CD4-positive, alpha-beta T cell (primary cell): ENCODE measurements at places on chromosomes 4 and X.

- H3K27me3 ChIP-seq = no peaks in the 10 kb centered on the region
- H3K4me1 ChIP-seq = no peaks in the 10 kb centered on the region
- no peak overlapping the region for H3K4me3 ChIP-seq
- no peaks in the 10 kb centered on the region for H3K36me3 ChIP-seq
- no peak overlapping the region for H3K27ac ChIP-seq
Observed at GRCh38 chrX:82224961-82225360, 1023.1 kb downstream of the SH3BGRL start.

DNA sequence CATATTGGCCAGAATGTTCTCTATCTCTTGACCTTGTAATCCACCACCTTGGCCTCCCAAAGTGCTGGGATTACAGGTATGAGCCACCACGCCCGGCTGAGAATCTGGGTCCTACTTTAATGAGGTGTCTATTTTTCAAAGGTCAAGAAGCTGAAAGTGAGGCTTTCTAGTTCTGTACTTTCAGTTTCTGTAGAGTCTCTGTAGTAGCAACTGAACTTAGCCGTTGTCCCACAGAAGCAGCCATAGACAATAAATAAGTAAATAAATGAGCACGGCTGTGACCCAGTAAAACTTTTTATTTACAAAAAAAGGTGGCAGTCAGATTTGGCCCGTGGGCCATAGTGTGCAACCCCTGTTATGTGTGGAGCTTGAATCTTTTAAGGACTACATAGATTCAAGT lies 92.0 kb downstream of the FNIP2 start:
- no peaks in the 10 kb centered on the region for H3K4me1 ChIP-seq
- H3K27me3 ChIP-seq = no peaks in the 10 kb centered on the region
- no peak overlapping the region for H3K4me3 ChIP-seq
- DNase-seq = no peak
- no peak overlapping the region for H3K27ac ChIP-seq

GRCh38 chr4:17932041-17932440 lies 89.5 kb downstream of the LCORL start:
- H3K27me3 ChIP-seq = no peaks in the 10 kb centered on the region
- no peak overlapping the region for H3K27ac ChIP-seq
- DNase-seq = no peak
- no peaks in the 10 kb centered on the region for H3K36me3 ChIP-seq

DNA sequence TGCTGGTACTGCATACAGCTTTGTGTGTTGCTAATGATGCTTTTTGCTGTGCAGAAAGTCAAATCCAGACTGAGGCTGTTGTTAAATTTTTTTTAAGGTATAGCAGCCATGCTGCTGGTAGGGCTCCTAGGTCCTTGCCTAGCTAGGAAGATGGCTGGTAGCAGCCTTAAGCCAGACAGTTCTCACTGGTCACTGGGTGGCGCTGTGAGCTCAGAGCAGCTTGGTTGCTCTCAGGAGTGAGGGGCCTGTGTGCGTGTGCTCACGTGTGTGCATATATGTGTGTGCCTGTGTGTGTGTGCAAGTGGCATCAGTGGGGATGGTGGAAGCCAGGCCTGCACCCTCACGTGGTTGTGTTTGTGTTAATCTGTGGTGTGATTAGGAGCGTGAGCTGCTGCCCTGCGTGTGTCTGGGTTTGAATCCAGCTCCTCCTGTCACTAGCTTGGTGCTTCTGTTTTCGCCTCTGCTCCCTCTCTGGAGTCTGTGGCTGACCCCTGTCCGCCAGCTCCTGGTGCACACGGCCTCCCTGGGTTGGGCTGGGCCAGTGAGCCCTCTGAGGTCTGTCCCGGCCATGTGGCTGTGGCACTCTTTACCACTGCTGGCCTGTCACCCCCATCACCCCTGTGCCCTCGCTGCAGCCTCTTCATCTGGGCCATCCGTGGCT lies 46.1 kb downstream of the SORCS2 start:
- H3K27me3 ChIP-seq = no peaks in the 10 kb centered on the region
- no peaks in the 10 kb centered on the region for H3K36me3 ChIP-seq
- no peaks in the 10 kb centered on the region for H3K4me1 ChIP-seq
- no peak for DNase-seq
- H3K4me3 ChIP-seq = no peak overlapping the region

DNA sequence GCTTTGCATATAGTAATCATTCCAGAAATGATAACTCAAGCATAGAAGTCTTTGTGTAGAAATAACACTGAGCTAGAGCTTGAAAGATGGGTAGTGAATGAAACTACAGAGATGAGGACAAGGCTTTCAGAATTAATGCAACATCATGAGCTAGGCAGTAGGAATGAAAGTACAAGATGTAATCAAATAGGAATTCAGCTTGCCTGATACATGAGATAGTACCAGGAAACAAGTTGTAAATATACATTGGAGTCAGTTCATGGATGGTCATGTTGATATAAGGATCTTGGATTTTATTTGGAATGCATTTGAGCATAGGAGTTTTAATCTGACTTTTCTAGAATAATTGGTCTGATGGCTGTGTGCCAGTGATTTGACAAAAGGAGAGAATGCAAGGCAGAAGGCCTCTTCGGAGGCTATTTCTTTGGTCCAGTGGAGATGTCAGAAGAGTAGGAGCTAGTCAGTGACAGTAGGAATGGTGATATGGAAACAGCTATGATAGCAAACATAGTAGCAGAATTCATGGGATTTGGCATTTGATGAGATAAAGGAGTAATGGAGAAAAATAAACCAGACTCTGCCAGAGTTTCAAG lies 206.4 kb upstream of the PACRGL start:
- no peak overlapping the region for H3K27ac ChIP-seq
- DNase-seq = no peak
- no peaks in the 10 kb centered on the region for H3K27me3 ChIP-seq

DNA sequence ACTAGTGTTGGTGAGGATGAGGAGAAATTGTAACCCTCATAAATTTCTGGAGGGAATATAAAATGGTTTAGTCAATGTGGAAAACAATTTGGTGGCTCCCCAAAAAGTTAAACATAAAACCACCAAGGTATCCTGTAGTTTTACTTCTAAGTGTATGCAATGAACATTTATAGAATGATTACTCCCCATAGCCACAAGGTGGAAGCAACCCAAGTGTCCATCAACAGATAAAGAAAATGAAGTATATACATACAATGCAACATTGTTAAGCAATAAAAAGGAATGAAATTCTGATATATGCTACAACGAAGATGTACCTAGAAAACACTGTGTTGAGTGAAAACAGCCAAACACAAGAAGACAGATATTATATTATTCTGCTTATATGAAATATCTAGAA lies 569.1 kb upstream of the GRID2 start:
- H3K4me1 ChIP-seq = no peaks in the 10 kb centered on the region
- H3K27ac ChIP-seq = no peak overlapping the region
- H3K4me3 ChIP-seq = no peak overlapping the region

- H3K36me3 ChIP-seq = no peaks in the 10 kb centered on the region
- DNase-seq = no peak
- no peak overlapping the region for H3K27ac ChIP-seq
- no peaks in the 10 kb centered on the region for H3K27me3 ChIP-seq
- no peak overlapping the region for H3K4me3 ChIP-seq
Observed at GRCh38 chr4:52241916-52242315, 190.8 kb downstream of the SPATA18 start.

DNA sequence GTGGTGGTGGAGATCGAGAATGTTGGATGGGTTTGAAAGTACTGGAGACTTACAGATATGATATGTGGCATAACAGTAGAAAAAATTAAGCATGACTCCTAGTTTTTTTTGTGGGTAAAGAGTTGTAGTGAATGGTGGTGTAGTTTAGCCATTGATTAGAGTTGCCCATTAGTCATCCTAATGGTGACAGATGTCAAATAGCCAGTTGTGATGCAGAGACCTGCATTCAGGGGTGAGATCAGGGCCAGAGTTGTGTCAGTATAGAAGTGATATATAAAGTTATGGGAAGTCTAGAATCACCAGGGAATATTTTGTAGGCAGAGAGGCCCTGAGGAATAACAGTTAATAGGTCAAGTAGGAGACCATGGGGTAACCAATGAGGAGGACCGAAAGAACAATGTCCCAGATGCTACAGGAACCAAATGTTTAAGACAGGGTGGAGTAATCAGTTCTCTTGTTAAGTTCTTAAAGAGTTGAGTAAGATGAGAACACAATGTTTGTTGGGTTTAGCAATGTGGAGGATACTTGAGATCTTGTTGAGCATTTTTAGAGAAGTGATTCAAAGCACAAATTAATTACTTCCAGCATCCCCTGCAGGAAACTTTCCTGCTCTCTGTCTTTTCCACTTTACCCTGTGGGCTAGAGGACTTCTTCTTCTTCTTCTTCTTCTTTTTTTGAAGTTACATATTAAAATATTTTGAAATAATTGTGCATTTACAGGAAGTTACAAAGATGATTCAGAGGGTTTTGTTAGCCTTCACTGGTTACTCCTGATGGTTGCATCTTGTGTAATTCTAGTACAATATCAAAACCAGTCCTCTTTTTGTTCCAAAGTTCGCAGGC lies 13.3 kb downstream of the SGMS2 start:
- no peak overlapping the region for H3K4me3 ChIP-seq
- no peaks in the 10 kb centered on the region for H3K27me3 ChIP-seq
- DNase-seq = no peak
- H3K36me3 ChIP-seq = no peaks in the 10 kb centered on the region

DNA sequence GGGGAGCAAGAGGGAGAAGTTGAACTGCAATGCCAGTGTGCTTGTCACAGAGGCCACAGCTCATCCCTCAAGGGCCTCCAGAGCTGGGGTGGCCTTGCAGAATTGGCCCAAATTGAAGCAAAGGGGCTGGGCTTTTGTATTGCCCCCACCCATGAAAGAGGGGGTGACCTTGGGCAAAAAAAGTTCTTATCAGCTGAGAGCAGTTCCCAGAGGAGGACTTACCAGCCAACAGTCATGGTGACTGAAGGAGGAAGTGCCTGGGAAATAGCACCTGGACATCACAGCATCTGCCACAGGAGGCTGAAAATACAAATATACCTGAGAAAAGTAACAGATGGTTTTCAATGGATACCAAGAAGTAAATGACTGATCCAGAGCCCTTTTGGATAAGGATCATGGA lies 262.4 kb downstream of the MID1IP1 start:
- H3K27me3 ChIP-seq = no peaks in the 10 kb centered on the region
- DNase-seq = no peak
- no peaks in the 10 kb centered on the region for H3K36me3 ChIP-seq
- H3K4me3 ChIP-seq = no peak overlapping the region

- no peaks in the 10 kb centered on the region for H3K36me3 ChIP-seq
- no peak overlapping the region for H3K4me3 ChIP-seq
Observed at GRCh38 chrX:40816906-40817305, 81.6 kb upstream of the MED14 start.

- H3K4me3 ChIP-seq = no peak overlapping the region
- H3K27ac ChIP-seq = no peak overlapping the region
- H3K36me3 ChIP-seq = no peaks in the 10 kb centered on the region
- H3K4me1 ChIP-seq = no peaks in the 10 kb centered on the region
- H3K27me3 ChIP-seq = no peaks in the 10 kb centered on the region
- no peak for DNase-seq
Observed at GRCh38 chrX:147351644-147352043, 537.1 kb upstream of the CXorf51A start.

DNA sequence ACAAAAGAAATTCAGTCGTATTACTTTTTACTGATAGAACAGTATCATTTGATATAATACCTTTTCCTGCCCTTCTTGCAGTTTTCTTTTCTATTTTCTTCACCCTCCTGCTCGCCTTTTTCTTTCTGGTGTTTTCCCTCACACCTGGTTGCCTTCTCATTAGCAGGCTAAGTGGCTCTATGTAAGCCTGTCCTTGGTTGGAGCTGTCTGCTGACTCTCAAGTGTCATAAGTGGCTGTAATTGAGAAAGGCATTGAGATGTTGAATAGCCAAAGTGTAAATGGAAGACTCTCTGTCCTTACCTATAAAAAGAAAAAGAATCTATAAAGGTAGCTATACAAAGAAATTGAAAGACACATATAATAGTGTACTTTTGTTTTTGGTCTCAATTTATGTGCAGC lies 180.7 kb downstream of the ADGRL3 start:
- H3K4me1 ChIP-seq = no peaks in the 10 kb centered on the region
- no peaks in the 10 kb centered on the region for H3K27me3 ChIP-seq
- no peak overlapping the region for H3K27ac ChIP-seq
- DNase-seq = no peak
- no peak overlapping the region for H3K4me3 ChIP-seq

DNA sequence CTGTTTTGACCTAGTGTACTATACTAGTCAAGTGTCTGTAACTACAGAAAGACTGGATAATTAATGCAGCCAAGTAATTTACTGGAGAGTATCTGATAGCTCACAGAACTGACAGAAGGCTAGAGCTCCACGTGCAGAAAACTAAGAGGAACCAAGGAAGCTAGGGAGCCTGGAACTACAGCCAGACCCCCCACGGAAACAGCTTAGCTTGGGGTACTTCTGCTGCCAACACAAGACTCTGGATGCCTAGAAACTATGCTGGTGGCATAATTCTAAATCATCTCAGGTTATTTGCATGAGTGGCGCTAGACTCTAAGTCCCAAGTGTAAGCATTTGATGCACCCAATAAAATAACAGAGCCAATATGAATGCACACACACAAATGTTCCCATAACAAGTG lies 26.5 kb downstream of the HUWE1 start:
- no peak overlapping the region for H3K4me3 ChIP-seq
- peaks cover 4% of the 10 kb centered on the region for H3K4me1 ChIP-seq
- DNase-seq = no peak
- peaks cover 19% of the 10 kb centered on the region for H3K36me3 ChIP-seq
- no peak overlapping the region for H3K27ac ChIP-seq

- DNase-seq = no peak
- no peaks in the 10 kb centered on the region for H3K36me3 ChIP-seq
- no peak overlapping the region for H3K4me3 ChIP-seq
- H3K27ac ChIP-seq = no peak overlapping the region
- no peaks in the 10 kb centered on the region for H3K27me3 ChIP-seq
Observed at GRCh38 chr4:14452001-14452400, 550.3 kb upstream of the CPEB2 start.

- H3K27ac ChIP-seq = no peak overlapping the region
- no peaks in the 10 kb centered on the region for H3K36me3 ChIP-seq
- no peak overlapping the region for H3K4me3 ChIP-seq
- H3K27me3 ChIP-seq = no peaks in the 10 kb centered on the region
Observed at GRCh38 chr4:48247878-48248558, 21.6 kb downstream of the TEC start.

DNA sequence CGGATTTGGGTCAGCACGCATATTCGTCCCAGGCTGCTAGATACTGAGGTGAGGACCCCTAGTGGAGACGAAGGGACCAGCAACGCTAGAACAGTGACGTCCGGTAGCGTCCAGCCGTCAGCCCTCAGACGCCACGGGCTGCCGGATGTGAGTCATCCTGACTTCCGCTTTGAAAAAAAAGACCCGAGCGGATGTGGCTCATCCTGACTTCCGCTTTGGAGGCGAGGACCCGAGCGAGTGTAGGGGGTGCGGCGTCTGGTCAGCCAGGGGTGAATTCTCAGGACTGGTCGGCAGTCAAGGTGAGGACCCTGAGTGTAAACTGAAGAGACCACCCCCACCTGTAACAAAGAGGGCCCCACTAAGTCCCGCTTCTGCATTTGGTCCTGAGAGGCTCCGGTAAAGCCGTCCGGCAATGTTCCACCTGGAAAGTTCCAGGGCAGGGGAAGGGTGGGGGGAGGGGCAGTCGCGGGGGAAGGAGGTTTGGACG lies at the start of gene MAGEB2:
Gene MAGEB2, plus strand, starts transcription at position 207 of the 487 bp plus-strand sequence. CDS start 3,018 bp downstream, outside the sequence.
- no peaks in the 10 kb centered on the region for H3K36me3 ChIP-seq
- H3K27me3 ChIP-seq = no peaks in the 10 kb centered on the region
- H3K27ac ChIP-seq = no peak within 1 kb of the TSS
- DNase-seq = no peak
